ENCODE measurements at places on chromosomes 2 and 18.
A peak's percentile ranks its signal among the peaks of the same experiment; 100 is the strongest.

DNA sequence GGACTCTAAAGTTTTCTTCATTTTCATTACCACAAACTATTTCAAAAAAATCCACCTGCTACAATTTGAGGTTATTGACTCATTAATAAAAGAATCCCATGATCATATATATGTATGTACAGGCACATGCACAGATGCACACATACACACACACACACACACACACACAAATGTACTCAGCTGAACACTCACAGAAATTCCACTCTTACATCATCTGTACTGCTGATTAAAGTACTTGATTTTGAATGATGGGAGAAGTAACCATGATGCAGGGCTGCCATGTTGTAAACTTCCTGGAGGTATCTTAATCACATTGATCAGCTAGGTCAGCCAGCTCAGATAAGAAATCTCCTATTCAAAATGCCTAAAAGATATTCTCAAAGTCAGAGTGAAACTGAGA lies 1313.2 kb upstream of the NRXN1 start:
- DNase-seq, result no peak

GRCh38 chr2:101781326-101781725 lies 83.8 kb downstream of the MAP4K4 start:
- DNase-seq, result no peak

GRCh38 chr2:200658278-200658864 lies 72.6 kb downstream of the AOX1 start:
- DNase-seq, result no peak

- DNase-seq, result no peak
Measured at GRCh38 chr2:150156876-150157275, 330.6 kb downstream of the RND3 start.

GRCh38 chr18:44725300-44726058 lies 44.8 kb downstream of the SETBP1 start:
- DNase-seq, result peak; percentile 4

DNA sequence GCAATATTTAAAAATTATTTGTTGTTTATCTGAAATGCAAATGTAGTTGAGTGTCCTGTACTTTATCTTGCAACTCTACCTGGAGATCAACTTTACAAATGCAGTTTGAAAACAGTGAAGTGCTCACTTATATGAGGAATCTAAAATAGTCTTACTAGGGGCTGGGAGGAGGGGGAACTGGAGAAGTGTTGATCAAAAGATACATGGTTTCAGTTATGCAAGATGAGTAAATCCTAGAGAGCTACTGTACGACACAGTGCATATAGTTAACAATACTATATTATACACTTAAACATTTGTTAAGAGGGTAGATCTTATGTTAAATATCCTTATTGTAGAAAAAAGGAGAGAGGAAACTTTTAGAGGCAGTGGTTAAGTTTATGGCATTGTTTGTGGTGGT lies 241.9 kb downstream of the BCL11A start:
- no peak for DNase-seq

GRCh38 chr2:134515137-134515536 lies 203.7 kb downstream of the TMEM163 start:
- DNase-seq, result no peak

- no peak for DNase-seq
Measured at GRCh38 chr18:5620289-5620688, 76.5 kb upstream of the EPB41L3 start.

DNA sequence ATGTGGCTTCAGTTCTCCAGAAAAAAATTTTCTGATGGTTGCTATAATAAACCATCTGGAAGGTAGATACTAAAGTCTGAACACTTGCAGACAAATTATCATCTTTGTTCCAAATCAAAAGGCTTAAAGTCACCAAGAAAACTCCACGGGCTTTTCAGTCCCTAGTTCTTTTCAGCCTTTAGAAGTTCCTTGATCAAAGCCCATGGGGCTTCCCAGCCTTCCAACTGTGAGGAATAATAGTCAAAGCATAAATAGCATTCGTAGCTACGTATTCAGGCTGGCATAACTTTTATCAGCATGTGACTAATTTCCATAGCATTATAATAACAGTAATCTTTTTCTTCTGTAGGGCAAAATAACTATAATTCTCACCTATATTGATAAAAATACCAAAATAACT lies 13.9 kb downstream of the SCG2 start:
- DNase-seq, result no peak

DNA sequence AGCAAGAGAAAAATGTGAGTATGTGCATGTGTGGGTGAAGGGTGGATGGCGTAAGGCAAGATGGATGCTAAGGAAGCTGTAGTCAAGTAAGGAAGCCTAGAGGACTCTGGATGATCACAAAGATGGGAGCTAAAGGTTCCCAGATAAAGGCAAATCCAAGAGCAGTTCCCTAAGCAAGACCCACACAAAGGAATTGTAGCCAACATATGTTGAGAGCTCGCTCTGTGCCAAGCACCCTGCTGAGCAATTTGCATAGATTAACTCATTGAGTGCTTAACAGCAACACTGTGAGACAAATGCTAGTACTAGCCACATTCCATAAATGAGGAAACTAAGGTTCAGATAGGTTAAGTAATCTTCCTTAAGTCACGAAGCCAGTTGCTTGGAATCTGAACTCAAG lies 132.6 kb downstream of the C1D start:
- no peak for DNase-seq

DNA sequence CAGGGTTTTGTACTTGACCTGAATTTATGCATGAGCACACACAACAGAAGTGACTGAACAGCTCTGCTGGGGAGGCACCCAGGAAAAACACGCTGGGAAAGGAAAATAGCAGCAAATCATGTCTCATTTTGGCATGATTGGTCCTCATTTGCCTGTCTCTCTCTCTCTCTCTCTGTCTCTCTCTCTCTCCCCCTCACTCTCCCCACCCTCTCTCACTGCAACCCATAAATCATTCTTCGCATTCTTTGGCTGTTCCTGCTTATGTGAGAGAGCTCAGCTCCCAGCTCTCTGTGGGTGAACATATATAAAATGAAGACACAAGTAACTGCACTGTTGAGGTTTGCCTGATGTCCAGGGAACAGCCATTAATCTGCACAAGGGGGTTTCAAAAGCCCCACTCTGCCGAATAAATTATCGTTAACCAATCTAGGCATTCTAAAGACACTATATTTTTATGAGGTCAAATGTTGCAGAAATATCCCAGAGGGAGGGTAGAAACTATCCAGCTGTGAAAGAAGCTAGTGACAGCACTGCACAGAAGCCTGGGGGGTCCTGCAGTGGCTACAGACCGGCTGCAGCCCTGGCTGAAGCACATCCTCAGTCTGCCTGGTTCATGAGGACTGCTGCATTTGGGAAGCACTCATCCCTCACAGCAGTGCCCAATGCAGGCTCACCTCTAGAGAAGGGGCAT lies 260.3 kb downstream of the AFF3 start:
- DNase-seq, result no peak

GRCh38 chr2:177332026-177332991 lies 60.3 kb upstream of the AGPS start:
- peak; percentile 21 for DNase-seq

GRCh38 chr2:168981651-168982050 lies 49.5 kb downstream of the ABCB11 start:
- no peak for DNase-seq

DNA sequence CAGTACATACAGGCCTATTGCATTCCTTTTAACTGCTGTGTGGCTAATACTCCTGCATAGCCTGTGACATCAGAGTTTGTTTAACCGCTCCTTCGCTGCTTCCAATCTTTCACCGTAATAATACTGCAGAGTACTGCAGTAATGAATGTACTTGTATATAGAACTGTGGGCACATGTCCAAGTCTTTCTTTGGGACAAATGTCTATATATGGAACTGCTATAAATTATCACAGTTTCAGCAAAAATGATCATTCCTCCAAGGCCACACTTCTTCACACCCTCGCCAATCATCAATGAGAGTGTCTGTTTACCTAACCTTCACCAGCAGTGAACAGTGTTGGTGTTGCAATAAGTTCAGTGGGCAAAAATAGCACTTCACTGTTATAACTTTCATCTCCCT lies 230.4 kb downstream of the SP3 start:
- no peak for DNase-seq
